COR-L47 (cell line): ENCODE measurements at places on chromosomes 7 and 10.
A peak's percentile ranks its signal among the peaks of the same experiment; 100 is the strongest.

DNA sequence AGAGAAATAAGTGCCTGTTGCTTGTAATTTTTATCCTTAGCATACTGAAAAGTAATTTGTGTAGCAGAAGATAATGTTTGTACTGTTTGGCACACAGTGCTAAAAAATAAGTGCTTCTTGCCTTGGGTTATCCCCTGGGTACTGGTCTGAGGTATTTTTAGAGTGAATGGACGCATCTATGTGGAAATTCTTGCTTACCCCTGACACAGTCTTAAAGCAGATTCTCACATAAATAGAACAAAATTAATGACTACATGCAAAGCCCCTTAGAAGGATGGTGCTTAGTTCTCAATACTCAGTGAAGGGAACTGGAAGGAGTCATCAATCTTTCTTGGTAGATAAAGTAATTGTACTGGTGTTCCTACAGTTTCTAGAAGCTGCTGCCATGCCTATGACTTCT, 548.6 kb downstream of the ARL4A start:
- no peak for DNase-seq

- no peak for DNase-seq
These were observed 90.6 kb downstream of the PIP4K2A start for GRCh38 chr10:22623633-22624253.

DNA sequence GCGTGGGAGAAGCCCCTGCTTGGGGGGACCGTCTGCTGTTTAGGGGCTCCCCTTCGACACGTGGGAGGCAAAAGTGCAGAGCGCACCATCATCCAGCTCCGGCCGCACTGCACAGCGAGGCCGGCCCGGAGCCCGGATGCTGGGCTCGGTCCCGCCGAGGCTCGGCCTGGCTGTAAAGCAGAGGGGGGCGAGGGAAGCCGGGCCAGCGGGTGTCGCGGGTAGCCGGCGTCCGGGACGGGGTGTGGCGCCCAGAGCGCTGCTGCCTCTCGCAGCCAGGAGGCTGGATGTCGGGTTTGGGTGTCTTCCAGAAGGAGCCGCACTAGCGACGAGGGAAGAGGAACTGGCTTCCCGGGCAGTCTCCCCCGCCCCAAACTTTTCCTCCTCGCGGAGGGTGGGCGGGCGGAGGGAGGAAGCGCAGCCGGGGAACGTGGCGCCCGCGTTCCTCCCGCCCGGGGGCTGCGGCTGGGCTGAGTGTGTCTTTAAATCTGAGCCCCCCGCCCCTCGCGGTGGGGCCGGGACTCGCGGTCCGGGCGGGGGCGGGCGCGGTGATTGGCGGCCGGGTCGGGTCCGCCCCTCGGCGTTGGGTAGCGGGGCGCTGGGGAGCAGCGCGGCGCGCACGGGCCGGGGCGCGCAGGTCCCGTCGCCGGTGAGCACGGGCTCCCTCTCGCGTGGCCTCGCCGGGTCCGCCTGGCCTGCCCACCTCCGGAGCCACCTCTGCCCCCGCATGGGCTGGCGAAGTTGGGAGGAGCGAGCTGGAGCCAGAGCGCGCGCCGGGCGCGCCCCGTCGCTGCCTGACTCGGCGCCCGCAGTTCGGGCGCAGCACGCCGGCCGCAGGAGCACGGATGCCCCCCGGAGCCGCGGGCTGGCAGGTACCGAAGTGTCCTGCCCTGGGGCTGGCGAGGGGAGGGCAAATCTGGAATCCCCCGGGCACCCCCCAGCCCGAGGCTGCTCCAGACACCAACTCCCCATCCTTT, at the start of gene PALD1:
TSS of gene PALD1 (plus strand) at position 577 of the 974 bp plus-strand sequence. CDS start 47,185 bp downstream, outside the sequence.
- DNase-seq, result no peak

GRCh38 chr7:25565949-25566348, 337.7 kb upstream of the NPVF start:
- peak; percentile 54 for DNase-seq

DNA sequence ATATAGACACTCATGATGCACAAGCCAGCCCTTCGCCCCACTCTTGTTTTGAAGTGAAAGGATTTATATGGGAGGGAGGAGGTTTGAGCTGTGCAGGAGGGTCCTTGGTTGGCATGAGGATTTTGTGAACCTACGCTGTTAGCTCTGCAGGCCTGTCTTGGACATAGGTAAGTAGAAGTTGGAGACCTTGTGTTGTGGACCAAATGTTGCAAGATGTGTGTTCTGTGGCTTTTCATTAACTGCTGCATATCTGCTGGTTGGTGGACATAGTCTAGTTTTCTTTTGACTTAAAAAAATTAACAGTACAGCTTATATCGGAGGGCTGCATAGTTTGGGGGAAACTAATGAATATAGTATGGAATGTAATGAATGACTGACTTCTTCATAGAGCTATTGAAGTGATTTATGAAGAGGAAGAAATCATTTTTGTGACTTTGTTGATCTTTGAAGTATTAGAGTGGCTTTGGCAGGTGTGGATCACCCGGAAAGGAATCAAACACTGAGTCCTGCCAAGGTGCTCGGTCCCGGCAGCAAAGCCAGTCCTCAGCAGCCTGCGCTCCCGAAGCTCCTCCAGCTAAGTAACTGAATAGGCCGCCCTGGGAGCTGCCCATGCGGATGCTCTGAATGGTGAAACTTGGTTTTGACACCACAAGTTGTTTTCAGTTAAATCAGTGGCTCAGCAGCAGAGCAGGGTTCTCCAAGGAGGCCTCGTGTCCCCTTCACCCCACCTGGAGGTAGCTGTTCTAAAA, 3.2 kb downstream of the MGMT start:
- no peak for DNase-seq

DNA sequence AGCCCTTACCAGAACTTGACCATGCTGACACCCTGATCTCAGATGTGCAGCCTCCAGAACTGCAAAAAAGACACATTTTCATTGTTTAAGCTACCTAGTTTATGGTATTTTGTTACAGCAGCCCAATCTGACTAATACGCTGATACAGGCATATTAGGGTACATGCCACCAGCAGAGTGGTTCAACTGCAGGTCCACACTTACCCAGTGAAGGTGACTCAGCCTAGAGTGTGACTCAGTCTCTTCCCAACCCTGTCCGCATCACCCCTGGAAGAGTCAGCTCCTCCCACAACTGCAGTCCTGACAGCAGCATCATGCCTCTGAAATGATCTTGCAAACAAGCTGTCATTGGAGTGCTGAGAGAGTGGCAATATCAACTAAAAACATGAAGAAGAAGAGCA, 30.8 kb upstream of the GOT1 start:
- DNase-seq, result no peak

- DNase-seq, result no peak
These were observed 35.9 kb downstream of the ADAP1 start for GRCh38 chr7:918441-919113.

GRCh38 chr7:152677808-152678670, 2.1 kb upstream of the XRCC2 start:
- DNase-seq, result peak; percentile 48

- DNase-seq, result no peak
These were observed 73.5 kb downstream of the ZRANB1 start for GRCh38 chr10:125015356-125015944.

GRCh38 chr10:65291286-65291685, 1634.5 kb upstream of the LRRTM3 start:
- no peak for DNase-seq

- DNase-seq, result no peak
These were observed 15.8 kb downstream of the FAM20C start for GRCh38 chr7:208130-208673.

GRCh38 chr7:75888464-75889222, 9.8 kb downstream of the RHBDD2 start:
- DNase-seq, result no peak

DNA sequence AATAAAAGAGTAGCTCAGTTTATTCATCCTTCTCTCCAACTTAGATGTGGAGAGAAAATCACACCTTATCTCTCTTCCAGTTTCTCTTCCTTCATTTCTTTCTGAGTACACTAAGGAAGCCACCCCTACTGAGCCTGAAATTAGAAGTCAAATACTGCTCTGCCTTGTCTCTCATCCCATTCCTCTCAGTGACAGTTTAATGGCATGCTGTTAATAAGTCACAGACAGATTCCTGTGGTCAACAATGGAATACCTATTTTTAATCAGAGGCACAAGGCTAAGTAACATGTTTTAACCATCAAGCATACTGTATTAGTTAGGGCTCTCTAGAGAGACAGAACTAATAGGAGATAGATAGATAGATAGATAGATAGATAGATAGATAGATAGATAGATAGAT, 253.2 kb downstream of the HTR7 start:
- no peak for DNase-seq

- peak; percentile 15 for DNase-seq
These were observed 96.3 kb downstream of the ATXN7L1 start for GRCh38 chr7:105779856-105780780.

GRCh38 chr7:125670926-125671572, 741.4 kb upstream of the POT1 start:
- peak; percentile 24 for DNase-seq
